ENCODE measurements at places on chromosomes 7 and 10.

- DNase-seq = no peak
Observed at GRCh38 chr10:6738112-6738768, 158.2 kb upstream of the PRKCQ start.

GRCh38 chr7:24979470-24979862, 512 bp downstream of the OSBPL3 start:
- DNase-seq = peak; percentile 47

DNA sequence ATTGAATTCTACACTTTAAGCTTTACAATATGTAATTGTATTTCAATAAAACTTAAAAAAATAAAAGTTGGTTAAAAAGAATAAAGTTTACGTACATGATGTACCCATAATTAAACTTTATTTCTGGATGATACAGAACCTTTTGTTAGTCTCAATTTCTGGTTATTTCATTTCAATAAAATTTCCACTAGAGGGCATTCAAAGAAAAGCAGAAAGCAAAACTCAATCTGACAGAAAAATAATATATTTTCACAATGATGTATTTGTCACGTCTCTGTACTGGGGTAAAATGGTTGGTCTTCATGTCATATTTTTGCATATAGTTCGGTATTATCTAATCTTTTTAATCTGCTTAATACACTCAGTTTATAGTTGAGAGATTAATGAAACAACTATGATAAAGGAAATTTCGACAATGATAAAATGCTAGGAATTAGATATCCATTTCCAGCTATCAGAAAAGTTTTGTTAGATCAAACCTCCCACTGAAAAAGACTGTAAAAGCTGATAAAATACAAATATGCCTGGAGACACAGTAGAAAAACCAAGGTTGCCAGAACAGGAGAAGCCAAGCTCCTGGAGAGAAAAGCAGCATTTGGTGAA, 27.4 kb downstream of the ASZ1 start:
- no peak for DNase-seq

GRCh38 chr10:102368077-102368476, 27.4 kb upstream of the NFKB2 start:
- DNase-seq = no peak

DNA sequence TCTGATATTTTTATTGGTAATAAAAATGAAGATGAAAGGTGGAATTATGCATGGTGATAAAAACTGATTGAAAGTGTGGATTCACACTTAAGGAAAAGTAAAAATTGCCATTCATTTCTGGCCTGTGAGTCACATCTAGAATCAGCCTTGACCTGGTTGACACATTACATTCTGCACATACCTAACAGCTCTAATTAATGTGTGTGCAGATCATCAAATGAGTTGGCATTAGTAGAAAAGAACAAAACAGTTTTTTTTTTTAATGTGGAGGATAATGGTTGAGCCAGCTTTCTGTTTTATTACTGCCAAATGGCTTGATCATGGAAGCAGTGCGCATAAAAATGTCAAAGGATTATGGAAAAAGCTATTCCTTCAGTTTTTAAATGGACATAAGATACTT, 142.6 kb upstream of the TMEM196 start:
- no peak for DNase-seq

GRCh38 chr10:123140164-123140982, 4.6 kb downstream of the HMX3 start:
- DNase-seq = no peak

DNA sequence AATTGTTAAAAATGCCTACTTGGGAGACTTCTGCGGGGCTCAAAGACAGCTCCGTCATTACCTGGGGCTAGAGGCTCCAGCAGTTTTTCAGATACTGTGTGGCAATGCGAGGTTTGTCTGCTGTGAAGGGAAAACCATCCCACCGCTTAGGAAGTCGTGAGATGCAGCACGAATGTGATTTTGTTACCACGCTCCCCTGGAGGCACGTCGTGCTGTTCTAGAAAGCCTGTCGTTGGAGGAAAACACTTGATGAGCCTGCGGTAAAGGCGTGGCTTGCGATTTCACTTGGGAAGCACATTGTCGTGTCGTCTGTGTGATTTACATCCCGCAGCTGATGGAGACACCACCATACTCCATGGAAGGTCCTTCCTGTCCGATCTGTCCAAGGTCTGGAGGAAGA, 39.3 kb downstream of the CAMK1D start:
- no peak for DNase-seq

- no peak for DNase-seq
Observed at GRCh38 chr10:69056129-69056528, 31.8 kb upstream of the SRGN start.

- no peak for DNase-seq
Observed at GRCh38 chr7:18993933-18994668, 123.3 kb downstream of the TWIST1 start.

DNA sequence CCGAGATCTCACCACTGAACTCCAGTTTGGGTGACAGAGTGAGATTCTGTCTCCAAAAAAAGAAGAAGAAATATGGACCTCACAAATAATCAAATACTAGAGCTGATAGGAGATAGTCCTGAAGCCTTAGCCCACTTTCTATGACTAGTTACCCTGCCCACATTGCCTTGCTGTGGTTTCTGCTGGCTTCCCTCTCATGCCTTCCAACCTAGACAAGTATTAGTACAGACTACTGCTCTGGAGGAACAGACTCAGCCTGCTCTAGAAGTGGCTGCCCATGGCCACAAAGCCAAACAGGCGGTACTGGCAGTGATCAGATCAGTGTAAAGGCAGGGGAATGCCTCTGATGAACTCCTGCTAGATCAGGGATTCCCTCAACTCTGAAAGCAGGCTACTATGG, 89.7 kb upstream of the PRKAR2B start:
- DNase-seq = no peak

GRCh38 chr7:74231232-74231590, 21.4 kb downstream of the LAT2 start:
- no peak for DNase-seq

GRCh38 chr7:140317999-140318398, 80.3 kb downstream of the SLC37A3 start:
- no peak for DNase-seq

GRCh38 chr7:103445228-103446048, 569 bp downstream of the SLC26A5 start:
- DNase-seq = no peak

- no peak for DNase-seq
Observed at GRCh38 chr10:110820321-110820814, 51.4 kb upstream of the PDCD4 start.

GRCh38 chr7:68269405-68269804, 1272.8 kb downstream of the TYW1 start:
- DNase-seq = no peak

DNA sequence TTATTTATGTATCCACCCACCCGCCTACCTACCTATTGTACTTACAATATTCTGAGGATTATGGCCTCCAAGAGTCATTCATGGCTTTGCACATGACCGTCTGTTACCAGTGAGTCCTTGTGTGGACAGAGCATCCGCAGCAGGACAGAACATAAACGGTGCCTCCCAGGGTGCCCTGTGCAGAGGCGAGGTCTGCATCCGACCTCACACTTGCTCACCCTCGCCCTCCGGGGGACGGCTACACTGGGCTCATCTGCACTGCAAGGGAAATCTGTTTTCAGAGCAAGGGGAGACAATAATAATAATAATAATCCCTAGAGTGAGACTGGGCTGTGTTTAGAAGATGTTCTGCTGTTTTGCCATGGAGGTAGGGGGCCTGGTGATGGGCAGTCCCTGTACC, 29.8 kb downstream of the PFKP start:
- DNase-seq = no peak

GRCh38 chr10:125340903-125341302, 180.5 kb upstream of the CTBP2 start:
- no peak for DNase-seq

DNA sequence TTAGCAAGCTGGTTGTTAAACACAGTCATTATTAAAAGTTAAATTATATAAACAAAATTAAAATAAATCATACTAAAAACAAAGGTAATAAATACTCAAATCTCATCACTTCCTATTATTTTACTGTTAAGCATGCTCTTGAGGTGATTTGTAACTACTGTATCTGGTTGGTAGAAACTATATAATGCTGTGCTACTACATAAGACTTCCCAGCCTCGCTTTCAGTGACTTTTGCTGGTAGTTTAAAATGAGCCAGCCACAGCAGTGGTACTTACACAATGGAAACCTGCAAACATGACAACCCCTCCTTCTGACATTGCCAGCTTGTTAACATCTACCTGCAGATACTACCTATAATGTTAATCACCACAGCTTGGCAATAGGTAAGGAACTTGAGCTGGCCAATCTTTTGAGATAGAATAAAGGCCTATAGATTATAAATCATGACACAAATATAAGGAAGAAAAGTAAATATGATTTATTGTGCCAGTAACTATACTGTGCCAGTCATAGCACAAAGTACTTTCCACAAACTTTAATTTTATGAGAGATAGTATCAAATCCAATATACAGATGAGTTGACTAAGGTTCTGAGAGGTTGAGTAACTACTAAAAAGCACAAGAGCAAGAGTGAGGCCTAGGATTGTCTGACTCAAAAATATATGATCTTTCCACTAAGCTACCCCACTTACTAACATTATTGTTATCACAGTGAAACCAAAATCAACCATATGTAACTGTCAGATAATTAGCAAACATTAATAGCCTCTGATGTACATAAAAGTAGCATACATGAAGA, 181.1 kb upstream of the ASAH2 start:
- no peak for DNase-seq

GRCh38 chr7:114422507-114423501, 8.2 kb downstream of the FOXP2 start:
- DNase-seq = no peak

- no peak for DNase-seq
Observed at GRCh38 chr7:121302214-121302745, 26.5 kb upstream of the WNT16 start.

DNA sequence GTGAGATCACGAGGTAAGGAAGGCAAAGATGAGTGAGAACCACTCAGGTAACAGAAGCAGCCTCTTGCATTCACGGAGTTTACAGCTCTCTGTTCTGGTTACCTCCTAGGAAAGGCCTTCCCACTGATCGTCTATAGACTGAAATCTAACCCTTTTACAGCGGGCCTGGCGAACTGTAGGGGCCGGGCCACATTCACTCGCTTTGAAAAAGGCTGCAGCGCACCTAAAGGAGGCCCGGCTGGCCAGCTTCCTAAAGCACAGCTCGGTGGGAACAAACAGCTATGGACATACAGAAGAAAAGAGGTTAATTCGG, 565 bp downstream of the ATP5MK start:
- DNase-seq = no peak

DNA sequence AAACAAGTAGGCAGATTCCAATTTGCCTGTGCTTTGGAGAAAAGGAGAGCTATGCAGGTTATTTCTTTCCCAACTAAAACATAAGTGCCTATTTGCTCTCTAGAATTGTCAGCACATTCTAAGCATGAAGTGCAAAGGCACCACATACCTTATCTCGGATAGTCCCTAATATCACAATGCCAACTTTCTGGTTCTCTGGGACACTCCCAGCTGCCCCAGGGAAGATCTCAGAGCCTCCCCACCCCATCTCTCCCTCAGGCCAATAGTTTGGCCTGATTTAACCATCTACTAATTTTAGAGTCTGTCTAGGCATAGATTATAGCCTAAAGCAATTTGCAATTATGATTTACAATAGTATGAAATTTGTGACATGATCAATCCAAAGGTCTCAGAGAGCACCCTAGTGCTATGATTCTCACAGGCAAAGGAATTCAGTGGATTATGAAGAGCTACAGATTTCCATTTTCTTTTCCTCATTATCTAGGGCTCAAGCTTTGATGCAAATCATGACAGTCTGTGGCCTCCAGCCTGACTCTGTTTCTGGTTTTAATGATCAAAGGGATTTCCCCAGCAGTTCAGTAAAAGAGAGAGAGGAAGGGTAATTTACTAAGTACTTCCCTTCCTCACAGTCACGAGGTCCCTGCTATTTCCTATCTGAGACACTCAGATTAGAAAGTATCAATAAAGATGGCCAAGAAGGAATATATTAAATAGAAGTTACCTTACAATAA, 29.0 kb upstream of the IL6 start:
- DNase-seq = no peak

DNA sequence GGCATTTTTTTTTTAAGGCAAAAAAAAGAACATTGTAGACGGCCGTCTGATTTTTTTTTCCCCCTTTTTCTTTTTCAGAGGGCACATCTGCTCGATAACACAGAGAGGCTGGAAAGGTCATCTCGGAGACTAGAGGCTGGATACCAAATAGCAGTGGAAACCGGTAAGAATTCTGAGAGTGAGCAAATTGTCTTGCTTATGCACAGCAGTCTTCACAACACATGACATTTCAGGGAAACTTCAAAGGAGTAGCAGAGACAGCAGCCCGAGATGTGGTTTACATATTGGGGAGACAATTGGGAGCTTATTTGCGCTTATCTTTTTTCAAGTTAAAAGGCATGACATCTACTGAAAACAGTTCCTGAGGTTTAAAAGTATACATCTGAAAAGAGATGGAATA, 91.2 kb downstream of the VTI1A start:
- no peak for DNase-seq

DNA sequence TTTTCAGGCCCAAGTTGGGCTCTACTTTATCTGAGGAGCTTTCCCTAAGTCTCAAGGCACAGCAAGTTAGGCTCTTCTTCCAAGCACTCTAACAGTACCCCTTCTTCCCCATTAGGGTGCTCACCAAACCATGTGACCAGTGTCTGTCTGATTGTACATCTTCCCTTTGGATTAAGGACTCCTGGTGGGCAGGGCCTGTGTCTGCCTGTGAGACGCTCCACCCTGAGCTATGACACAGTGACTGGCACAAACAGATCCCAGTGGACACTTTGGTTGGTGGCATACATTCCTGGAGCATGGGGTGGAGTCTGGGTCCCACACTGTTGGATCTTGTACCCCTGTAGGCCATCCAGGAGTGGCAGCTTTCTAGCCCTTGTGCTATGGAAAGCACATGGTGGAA, 23.8 kb downstream of the PLPP4 start:
- no peak for DNase-seq

DNA sequence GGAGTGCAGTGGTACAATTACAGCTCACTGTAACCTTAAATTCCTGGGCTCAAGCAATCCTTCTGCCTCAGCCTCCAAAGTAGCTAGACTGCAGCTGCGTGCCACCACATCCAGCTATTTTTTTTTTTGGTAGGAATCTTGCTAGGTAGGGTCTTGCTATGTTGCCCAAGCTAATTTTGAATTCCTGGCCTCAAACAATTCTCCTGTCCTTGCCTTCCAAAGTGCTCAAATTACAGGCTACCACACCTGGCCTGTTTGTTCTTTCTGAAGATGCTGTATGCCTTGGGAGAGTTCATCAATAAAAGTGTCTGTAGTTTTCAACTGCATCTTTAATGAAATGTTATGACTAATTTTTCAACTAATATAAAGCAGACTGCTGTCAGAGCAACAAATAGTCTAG, 452 bp downstream of the SAMD9 start:
- DNase-seq = no peak

All from HepG2 (cell line).